PC-9 (cell line): ENCODE measurements at places on chromosomes 12 and 14. TPM values are rescaled to one million over a fixed set of nuclear protein-coding genes. Genes with fewer than 3 reads are reported as not detected.
A peak's percentile ranks its signal among the peaks of the same experiment; 100 is the strongest.

The NPAS3 gene
- total RNA-seq = not detected in 2 replicates

The DIO3 gene
- 0.26 TPM in 1 of 2 replicates, not detected in the other for total RNA-seq

The DBX2 gene
- not detected in 2 replicates for total RNA-seq

GRCh38 chr12:65526311-65526710 lies 247.8 kb downstream of the MSRB3 start:
- DNase-seq = no peak

DNA sequence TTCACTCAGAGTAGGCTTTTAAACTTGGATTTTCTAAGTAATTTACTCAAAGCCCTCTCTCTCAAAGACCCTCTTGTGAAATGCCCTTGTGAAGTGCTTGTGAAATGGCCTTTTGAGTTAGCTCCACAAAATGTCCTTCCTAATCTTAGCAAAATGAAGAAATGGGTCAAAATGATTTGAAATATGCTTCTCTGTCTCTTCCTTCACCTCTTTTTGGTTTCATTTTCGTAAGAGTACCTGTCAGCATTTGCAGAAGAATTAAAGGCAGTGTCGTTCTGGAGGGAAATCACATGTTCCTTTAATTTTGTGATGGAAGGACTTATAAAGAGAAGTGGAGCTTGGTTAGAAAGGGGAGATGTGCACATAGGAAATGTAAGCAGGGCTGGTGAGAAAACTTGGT lies 93.7 kb downstream of the HMGA2 start:
- no peak for DNase-seq

- no peak for DNase-seq
Observed at GRCh38 chr14:96574171-96574632, 72.0 kb downstream of the PAPOLA start.

GRCh38 chr14:71063351-71063750 lies 156.1 kb downstream of the PCNX1 start:
- DNase-seq = no peak

DNA sequence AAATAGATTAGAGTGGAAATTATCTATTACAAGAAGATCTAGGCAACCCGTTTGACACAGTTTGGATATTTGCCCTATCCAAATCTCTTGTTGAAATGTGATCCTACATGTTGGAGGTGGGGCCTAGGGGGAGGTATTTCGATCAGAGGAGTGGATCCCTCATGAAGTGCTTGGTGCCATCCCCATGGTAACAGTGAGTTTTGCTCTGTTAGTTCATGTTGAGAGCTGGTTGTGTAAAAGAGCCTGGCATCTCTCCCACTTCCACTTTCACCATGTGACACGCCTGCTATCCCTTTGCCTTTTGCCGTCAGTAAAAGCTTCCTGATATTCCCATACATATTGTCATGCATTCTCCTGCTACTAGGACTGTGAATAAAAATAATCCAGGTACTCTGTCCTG lies 66.4 kb upstream of the FLRT2 start:
- no peak for DNase-seq

- DNase-seq = peak; percentile 66
Observed at GRCh38 chr12:95396849-95397468, 77.0 kb upstream of the METAP2 start.

DNA sequence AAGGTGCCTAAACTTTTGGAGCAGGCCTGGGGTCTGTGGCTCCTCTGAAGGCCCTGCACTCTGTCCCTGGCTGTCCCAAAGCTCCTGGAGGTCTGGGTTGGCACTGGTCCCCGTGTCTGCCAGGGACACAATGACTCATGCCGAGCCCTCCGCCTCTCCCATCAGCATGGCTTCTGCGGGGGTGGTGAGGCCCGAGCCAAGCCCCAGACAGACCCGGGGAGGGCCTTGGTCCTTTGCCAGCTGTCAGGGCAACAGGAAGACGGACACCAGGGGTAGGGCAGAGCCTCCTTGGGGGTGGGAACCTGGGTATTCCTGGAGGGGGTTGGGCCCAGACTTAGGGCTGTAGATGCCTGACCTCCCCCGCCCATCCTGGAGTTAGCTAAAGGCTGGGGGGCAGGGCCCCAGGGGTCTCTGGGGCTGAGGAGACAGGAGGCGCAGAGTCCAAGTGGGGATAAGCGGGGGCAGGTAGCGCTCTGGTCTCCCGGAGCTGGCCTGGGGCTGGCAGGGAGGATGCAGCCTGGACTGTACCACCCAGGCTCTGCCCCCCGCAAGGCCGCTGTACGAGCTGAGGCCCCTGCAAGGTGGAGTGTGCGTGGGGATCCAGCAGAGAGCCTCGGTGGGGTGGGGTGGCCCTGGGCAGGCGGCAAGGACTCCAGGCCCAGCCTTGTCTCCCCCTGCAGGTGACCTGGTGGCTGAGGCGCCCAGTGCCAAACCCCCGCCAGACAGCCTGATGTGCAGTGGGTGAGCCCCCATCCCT lies 16.4 kb upstream of the PUS1 start:
- peak; percentile 74 for DNase-seq

- no peak for DNase-seq
Observed at GRCh38 chr12:59386236-59386635, 209.6 kb upstream of the SLC16A7 start.

DNA sequence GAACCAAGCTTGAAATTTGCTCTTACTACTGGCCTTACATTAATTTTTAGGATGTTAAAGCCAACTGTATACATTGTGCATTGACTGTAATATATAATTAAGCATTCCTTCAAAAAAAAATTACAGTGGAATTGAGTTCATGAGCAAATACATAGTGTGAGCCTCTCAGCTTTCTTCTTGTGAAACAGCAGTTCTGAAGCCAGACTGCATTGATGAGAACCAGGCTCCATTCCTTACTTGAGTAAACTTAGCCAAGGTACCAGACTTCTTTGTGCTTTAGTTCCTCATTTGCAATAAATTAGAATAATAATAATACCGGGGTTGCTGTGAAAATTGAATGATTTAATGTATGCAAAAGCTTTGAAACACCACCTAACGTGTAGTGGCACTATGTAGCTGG lies 169.5 kb downstream of the ANO4 start:
- DNase-seq = no peak
